ENCODE measurements at places on chromosomes 1 and 21. TPM values are rescaled to one million over a fixed set of nuclear protein-coding genes. Genes with fewer than 3 reads are reported as not detected.

DNA sequence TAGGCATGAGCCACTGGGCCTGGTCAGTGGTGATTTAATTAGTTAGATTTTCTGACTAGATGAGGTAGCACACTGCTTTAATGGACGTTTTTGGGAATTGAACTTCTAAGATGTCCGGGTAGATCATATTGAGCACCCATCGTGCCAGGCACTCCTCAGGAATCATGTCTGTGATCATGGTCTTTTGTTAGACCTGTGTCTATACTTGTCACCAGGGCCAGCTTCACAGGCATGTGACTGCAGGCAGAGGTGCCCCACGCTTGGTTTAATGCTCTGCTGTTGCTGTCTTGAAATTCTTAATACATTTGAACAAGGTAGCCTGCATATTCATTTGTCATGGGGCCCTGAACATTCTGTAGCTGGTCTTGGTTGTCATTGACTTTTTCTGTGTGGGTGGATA, 19.6 kb downstream of the UBE4B start:
- DNase-seq: no peak

DNA sequence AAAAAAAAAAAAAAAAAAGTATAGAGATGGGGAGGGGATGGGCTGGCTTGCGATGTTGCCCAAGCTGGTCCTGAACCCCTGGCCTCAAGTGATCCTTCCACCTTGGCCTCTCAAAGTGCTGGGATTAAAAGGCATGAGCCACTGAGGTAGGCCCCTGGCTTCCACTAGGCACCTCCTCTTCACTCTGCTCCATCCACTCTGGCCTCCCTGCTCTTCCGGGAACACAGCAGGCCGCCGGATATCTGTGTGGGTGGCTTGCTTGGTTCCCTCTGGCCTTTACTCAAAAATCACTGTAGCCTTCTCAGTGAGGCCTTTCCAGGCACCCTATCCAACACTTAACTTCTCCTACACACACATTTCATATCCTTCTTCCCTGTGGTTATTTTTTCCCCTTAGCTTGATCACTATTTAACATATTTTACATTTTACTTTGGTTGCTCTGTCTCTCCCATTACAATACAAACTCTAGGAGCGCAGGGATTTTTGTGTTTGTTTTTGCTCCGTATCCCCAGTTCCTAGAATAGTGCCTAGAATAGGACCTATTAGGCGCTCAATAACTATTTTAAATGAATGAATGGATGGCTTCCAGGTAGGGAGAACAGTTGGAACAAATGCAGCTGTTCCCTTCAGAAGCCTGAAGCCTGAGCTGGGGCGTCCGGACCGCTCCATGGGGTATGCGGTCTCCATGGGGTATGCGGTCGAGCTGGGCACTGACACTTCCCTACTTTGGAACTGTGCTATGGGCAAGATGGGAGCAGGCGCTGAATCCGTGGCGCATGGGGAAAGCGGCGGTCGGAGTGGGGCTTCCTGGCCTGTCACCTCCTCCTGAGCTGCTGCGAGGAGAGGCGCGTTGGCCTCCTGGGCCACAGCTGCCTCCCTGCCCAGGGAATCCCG, 46.7 kb downstream of the H3-3A start:
- no peak for DNase-seq

GRCh38 chr1:54237586-54237985, 37.6 kb downstream of the MRPL37 start:
- DNase-seq: no peak

- no peak for DNase-seq
Measured at GRCh38 chr1:202462342-202463076, 114.0 kb downstream of the PPP1R12B start.

C1orf185 gene
- total RNA-seq: not detected

GRCh38 chr1:233919786-233920185, 15.3 kb downstream of the SLC35F3 start:
- DNase-seq: no peak

APCS gene
- not detected for total RNA-seq

UBE2U gene
- total RNA-seq: not detected

NFASC gene
- not detected for total RNA-seq

DNA sequence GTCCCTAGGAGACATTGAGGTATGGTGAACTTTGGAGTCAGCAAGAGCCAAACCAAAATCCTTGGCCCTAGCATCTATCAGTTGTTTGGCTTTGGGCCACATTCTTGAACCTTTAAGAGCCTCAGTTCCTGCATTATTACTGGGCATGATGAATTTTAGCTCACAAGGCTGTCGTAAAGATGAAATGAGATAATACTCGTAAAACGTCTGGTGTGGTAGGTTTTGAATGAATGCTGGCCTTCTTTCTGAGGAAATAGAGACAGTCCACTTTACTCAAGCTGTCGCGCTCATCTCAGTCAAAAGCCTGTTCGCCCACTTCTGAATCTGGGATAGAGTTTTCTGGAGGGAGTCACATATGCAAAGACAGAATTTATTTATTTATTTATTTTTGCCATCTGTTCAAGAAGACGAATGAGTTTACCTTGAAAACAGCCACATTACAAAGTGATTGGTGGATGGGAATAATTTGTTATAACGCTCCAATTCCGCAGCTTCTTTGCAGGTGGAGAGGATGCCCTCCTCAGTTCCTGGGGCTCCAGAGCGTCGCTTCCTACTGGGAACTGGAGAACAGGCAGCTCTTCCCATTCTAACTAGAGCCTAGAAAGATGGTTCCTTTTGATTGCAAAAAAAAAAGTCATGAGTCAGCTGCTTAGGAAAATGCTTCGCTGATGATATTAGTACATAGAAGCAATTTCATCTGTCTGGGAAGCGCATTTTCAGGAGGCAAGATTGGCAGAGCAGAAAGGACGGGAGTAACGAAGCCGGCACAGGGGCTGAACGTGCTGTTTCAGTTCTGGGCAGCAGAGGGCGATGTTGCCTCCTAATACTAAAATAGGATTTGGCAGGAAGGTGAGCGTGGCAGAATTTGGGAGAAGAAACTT, 49.9 kb upstream of the CYP2J2 start:
- peak; percentile 54 for DNase-seq

GRCh38 chr1:156295391-156295947, at the start of gene GLMP:
Gene GLMP, minus strand, starts transcription at chr1:156295679. Its CDS starts 34 bp downstream, at chr1:156295645.
- no peak for DNase-seq

Measured in PC-9 (cell line).